NCI-H460 (cell line): ENCODE measurements at places on chromosomes 13 and 19.
A peak's percentile ranks its signal among the peaks of the same experiment; 100 is the strongest.

DNA sequence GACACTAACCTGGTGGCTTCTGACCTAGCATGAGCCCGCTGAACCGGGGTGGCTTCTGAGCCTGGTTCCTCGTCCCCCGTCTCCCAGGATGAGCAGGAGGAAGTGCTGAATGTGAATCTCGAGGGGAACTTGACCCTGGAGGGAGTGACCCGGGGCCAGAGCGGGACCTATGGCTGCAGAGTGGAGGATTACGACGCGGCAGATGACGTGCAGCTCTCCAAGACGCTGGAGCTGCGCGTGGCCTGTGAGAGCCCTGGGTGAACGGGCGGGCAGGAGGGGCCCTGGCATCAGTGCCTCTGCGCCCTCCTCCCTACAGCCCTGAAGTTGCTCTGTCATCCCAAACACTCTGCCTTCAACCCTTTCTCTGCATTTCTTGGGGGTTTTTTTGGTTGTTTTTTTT, 5.6 kb downstream of the BCAM start:
- no peak for DNase-seq

DNA sequence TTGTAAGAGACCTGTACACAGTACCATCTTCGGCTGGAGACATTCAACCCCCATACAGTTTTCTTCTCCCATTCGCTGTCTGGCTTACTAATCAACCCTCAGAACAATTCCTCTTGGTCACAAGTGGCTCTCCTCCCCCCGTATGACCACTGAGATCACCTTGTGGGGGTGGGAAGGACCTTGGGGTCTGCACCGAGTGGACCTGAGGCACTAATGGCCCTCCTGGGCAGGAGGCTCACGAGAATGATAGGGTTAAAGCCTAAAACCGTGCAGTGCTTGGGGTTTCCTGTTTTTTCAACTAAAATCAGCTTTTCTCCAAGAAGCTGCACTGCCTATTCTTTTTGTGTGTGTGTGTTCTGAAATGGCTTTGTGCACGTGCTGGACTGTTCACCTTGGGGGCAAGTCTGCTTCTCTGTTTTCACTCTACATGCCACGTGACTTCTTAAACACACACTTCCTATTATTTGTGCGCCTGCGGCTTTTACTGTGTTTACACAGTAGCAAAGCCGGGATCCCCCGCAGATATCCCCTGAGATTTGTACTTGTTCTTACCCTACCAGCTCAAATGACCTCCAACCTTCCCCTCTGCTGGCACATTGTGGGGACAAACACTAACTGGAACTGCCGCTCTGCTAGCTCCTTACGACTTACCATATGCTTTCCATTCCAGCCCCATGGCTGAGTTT, 12.3 kb downstream of the RBM26 start:
- DNase-seq = no peak

- no peak for DNase-seq
Measured at GRCh38 chr19:5466814-5467291, 11.6 kb downstream of the ZNRF4 start.

GRCh38 chr13:29541400-29541799, 54.1 kb downstream of the SLC7A1 start:
- DNase-seq = no peak

GRCh38 chr13:33274264-33274663, 11.3 kb downstream of the STARD13 start:
- no peak for DNase-seq

DNA sequence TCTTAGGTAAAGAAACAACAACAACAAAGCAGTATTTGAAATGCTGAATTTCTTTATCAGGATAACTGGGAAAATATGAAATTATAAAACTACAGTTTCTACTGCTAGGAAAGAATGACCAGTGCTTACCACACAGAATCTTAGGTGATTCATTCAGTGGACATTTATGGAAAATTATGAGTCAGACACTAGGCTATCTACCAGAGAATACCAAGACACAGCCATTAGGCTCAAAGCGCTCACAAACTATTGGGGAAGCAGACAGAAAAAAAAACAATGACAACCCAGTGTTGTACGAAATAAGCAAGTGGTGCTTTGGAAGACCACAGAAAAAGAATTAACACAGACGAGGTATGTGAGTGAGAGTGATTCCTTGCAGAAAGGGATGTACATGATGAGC, 1019.5 kb downstream of the PCDH9 start:
- DNase-seq = no peak

DNA sequence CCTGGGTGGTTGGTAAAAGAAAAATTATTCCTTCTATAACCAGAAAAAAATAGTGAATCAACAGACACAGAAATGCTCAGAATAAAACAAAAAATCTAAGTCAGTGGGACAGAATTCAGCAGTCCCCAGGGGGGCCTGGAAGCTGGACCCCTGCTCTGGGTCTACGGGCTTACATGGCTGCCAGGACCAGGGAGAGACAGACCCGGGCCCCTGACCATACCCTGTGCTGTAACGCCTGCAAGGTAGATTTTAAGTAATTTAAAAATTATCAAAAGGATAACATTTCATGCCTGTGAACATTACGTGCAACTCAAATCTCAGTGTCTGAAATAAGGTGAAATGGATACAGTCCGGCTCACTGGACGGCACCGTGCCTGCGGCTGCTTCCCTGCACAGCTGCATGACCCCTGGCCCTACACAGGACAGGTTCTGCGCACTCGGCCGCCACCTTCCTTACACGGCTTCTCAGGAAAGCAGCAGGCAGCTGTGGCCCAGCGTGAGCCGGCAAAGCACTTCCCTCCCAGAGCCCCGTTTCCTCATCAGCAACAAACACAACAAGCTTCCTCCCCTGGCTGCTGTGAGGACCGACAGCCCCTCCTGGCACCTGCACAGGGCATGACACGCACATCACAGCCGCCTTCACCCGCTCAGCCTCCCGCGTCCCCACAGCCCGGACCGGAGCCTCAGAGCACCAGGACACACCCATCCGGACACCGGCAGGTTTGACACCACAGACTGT, 22.2 kb downstream of the RASA3 start:
- no peak for DNase-seq

- DNase-seq = peak; percentile 81
Measured at GRCh38 chr19:35643255-35644205, 2.0 kb downstream of the ETV2 start.
